ENCODE measurements at places on chromosomes 13 and 19. TPM values are rescaled to one million over a fixed set of nuclear protein-coding genes. Genes with fewer than 3 reads are reported as not detected.

DNA sequence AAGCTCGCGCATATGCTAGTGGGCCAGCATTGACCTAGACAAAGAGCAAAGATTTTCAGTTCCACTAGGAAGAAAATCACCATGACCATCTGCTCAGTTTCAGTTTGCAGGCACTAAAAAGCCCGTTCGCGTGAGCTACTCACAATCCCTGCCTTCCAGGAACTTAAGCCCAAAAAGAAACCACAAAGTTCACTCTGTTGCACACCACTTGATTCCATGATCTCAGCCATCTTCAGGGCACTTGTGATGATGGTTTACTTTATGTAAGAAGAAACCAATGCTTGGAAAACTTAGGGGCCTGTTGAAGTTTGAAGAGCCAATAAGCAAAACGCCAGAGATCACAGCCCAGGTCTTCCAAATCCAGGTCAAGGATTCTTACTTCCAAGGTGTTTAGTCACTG, 45.0 kb upstream of the SLC15A1 start:
- peaks cover 3% of the 10 kb centered on the region for H3K4me1 ChIP-seq
- H3K36me3 ChIP-seq: peaks cover 67% of the 10 kb centered on the region
- DNase-seq: no peak
- H3K27me3 ChIP-seq: no peaks in the 10 kb centered on the region
- no peak overlapping the region for H3K27ac ChIP-seq

DNA sequence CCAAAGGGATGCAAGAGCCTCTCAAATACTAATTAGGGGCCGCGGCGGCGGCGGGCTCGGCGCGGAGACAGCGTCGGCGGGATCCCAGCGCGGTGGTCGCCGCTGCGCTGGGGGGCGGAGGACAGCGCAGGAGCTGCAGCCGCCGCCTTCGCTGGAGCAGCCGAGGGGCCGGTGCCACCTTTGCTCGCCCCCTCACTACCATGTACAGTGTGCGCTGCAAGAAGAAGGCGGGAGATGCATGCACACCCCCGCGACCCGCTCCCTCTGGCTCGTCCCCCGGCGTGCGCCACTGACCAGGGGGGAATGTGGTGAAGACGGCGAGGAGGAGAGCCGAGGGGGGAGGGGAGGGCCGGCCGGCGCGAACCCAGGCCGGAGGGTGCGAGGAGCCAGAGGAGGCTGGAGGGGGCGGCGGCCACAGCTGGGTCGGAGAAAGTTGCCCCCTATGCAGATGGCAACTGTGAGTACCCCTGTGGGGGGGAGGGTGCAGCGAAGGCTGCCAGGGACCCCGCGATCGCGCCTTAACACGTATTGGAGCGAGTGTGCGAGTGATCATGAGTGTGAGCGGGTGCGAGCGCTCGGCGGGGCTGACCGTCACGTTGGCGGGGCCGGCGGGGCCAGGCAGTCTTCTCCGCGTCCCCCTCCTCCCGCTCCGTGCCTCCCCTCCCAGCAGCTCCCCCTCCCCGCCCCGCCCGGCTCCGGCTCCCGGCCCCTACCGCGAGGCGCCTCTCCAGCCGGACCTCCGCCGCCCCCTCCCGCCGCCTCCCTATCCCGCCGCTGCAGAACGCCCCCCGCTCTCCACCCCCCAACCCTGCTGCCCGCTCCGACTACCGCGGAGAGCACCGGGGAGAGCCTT, 808 bp downstream of the SLITRK5 start:
- peaks cover 50% of the 10 kb centered on the region for H3K27me3 ChIP-seq
- peaks cover 17% of the 10 kb centered on the region for H3K4me1 ChIP-seq
- no peak overlapping the region for H3K27ac ChIP-seq
- no peaks in the 10 kb centered on the region for H3K36me3 ChIP-seq

GRCh38 chr19:50679177-50680125, 30.2 kb downstream of the C19orf81 start:
- no peaks in the 10 kb centered on the region for H3K36me3 ChIP-seq
- no peak overlapping the region for H3K4me3 ChIP-seq
- H3K27me3 ChIP-seq: peaks cover 6% of the 10 kb centered on the region
- peak; percentile 74 for DNase-seq

DNA sequence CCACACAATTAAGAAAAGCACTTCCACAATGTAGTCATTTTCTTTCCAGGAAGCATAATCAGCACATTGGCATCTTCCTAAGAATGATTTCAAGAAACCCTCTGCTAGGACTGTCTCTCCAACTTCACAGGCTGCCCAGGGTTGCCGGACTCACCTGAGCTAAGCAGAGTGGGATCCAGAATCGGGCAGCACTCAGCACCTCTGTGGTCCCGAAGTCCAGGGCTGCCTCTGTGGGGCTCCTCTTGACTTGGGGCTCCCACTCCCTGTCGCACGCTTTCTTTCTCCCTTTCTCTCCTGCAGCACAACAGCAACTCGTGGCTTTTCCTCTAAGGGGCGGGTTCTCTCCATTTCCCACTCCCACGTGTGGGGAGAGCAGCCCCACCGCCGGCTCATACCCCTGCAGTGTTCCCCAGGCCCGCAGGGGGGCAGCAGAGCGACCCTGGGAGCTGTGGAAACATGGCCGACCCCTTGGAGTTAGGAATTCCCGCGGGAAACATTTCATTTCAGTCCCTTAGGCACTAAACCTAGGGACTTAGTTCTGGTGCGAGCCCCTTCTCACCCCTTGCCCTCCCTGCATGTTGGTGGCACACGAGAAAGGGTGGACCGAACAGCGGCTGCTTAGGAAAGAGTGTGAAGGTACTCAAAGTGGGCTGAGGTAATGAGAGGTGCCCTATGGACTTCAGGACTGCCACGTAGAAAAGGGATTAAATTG, at the start of gene TMEM272:
TMEM272 (minus strand) TSS at position 316 of the 712 bp plus-strand sequence. CDS start 6,647 bp downstream, outside the sequence.
- no peak within 1 kb of the TSS for H3K27ac ChIP-seq
- H3K27me3 ChIP-seq: peaks cover 13% of the 10 kb centered on the region
- peak; percentile 40 for DNase-seq
- peaks cover 12% of the 10 kb centered on the region for H3K4me1 ChIP-seq
- H3K4me3 ChIP-seq: no peak within 1 kb of the TSS

- no peak for DNase-seq
- no peak overlapping the region for H3K4me3 ChIP-seq
- H3K27me3 ChIP-seq: peaks cover 20% of the 10 kb centered on the region
- H3K4me1 ChIP-seq: no peaks in the 10 kb centered on the region
- no peaks in the 10 kb centered on the region for H3K36me3 ChIP-seq
Measured at GRCh38 chr19:51726049-51726448, 2.3 kb upstream of the HAS1 start.

KIR2DL4 gene
- not detected for total RNA-seq

CLEC11A gene
- 1.3 TPM for total RNA-seq

NKPD1 gene
- total RNA-seq: 0.17 TPM

GEMIN7 gene
- 30.0 TPM for total RNA-seq
